ENCODE measurements at places on chromosomes 7 and 10.

DNA sequence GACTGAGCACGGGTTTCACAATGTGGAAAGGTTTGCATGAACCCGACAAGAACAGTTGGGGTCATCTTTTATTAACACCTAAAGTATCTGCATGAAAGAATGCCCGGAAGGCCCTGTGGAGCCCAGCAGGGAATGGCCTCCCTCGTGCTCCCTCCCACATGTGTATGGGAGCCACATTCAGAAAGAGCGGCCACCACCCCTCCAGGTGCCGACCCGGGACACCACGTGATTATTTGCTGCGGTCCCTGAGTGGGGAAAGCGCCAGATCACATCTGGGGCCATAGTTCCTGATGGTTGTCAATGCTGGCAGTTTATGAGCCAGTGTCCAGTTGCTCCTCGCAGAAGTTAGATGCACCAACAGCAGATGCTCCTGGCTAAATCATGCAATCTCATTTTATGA lies 571.4 kb downstream of the TCERG1L start:
- no peak for DNase-seq

GRCh38 chr7:78620920-78621319 lies 822.3 kb downstream of the PHTF2 start:
- peak; percentile 69 for DNase-seq

DNA sequence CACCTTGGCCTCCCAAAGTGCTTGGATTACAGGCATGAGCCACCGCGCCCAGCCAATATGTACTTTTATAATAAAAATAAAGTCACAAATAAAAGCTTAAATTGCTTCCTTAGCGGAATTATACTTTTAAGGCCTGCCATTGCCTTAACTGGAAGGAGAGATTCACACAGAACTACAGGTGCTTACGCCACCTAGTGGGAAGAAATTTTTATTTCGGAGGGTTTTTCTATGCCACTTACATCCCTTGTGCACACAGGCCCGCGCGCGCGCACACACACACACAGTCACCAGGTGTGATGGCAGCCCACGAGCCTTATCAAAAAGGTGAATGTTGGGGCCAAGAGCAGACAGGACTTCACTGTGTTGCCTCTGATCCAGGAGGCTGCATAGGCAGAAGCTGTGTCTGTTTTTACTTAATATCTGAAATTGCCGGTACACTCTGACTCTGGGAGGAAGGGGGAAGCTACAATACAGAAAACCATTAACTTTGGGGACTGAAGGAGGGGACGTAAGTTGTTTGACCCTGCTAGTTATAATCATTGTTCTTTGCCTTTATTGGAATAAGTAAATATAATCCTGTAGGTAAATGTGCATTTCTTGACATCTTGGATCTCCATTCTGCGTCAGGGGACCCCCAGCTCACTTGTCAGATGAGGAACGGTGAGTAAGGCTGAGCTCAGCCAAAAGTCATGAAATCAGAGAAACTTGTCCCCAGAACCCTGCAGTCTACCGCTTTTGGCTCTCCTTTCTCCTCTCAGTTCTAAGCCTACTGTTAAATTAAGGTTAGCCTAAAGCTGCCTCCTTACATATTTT lies 87.1 kb downstream of the SLC16A9 start:
- DNase-seq, result peak; percentile 2

DNA sequence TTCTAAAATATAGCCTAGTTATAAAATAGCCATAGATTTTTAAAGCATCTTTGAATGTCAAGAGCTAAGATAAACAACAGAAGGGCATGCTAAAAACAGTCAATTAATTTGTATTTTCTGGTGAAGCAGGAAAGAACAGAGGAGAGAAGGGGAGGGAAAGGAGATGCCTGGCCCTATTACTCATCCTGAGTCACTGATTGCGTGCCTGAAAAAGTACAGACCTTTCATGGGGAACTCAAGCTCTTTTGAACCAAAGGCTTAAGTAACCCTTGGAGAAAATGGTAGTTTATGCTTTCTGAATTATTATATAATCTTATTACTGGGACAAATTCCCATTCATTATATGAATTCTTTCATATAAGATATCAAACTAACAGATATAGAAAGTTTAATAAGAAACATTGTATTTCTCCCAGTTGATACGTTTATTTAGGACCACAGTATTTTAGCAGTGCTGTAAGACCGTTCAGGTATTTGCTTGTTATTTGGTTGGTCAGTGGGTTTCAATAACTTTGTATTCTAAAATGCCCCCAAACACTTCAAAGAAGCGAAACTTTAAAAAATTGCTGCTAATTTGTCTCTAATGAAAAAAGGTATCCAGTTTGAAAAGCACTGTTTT lies 151.3 kb downstream of the HGF start:
- DNase-seq, result no peak

DNA sequence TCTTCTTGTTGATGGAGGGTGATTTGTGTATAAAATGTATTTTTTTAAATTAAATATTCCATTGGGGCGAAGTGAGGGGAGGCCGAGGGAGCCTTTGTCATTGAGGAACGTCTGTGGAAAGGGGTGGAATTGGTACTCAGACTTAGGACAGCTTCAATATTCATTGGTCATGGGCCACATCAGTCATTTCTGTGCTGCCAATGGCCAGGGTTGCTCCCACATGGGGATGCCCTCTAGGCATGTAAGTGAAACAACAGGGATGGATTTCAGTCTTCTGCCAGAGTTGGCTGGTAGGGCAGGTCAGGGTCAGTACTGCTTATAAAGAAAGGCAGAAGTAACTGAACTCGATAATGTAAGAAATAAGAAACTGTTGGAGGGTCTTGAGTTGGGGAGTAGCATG lies 47.2 kb downstream of the NEURL1 start:
- DNase-seq, result no peak

DNA sequence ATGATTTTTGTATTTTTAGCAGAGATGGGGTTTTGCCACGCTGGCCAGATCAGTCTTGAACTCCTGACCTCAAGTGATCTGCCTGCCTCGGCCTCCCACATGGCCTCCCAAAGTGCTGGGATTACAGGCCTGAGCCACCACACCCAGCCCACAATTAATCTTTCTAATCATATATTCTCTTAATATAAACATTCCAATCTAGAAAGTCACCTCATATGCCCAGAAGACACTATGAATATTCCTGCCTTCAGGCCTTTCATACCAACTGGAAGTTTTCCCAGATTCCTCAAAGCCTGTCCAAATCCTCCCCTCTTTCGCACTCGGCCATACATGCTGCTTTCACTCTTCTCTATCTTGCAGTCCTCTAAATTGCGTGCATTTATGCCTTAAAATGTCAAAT lies 32.6 kb downstream of the PDZD8 start:
- no peak for DNase-seq

DNA sequence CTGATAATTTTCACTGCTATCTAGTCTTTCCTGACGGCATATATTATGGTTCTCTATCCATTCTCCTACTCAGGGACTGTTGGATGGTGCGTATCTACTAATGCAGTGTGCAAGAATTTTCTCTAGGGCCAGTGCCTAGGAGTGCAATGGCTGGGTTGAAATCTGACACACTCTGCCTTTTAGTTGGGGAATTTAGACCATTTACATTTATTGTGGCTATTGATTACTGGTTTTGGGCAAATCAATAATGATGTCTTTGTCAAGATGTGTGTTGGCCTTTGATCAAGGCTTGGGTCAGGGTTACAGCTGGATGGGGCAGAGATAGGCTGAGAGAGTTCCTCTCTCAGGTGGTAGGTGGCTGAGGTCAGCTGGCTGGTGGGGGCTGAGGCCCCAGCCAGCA lies 21.8 kb downstream of the NPTX2 start:
- DNase-seq, result no peak

- DNase-seq, result no peak
Observed at GRCh38 chr10:79399223-79399831, 46.1 kb downstream of the ZCCHC24 start.

DNA sequence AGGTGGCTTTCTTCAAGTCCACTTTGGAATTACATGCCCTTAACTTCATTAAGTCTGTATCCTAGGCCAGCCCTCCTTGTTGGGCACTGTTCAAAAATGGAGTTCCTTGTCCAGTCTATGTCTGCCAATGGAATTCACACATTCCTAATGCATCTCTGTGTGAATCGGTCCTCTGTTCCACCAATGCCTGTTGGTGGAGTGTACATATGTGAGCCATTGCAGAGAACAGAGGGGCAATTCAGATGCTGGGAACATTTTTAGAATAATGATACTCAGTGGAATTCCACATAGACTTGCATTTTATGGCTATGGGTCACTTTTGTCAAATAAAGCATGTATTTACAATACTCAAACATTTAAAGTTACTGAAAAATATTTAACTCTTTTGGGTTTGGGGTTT lies 108.3 kb downstream of the COL28A1 start:
- DNase-seq, result no peak

- DNase-seq, result no peak
Observed at GRCh38 chr7:47577321-47577919, 4.5 kb downstream of the TNS3 start.

GRCh38 chr10:51244309-51244708 lies 170.0 kb downstream of the PRKG1 start:
- DNase-seq, result no peak

DNA sequence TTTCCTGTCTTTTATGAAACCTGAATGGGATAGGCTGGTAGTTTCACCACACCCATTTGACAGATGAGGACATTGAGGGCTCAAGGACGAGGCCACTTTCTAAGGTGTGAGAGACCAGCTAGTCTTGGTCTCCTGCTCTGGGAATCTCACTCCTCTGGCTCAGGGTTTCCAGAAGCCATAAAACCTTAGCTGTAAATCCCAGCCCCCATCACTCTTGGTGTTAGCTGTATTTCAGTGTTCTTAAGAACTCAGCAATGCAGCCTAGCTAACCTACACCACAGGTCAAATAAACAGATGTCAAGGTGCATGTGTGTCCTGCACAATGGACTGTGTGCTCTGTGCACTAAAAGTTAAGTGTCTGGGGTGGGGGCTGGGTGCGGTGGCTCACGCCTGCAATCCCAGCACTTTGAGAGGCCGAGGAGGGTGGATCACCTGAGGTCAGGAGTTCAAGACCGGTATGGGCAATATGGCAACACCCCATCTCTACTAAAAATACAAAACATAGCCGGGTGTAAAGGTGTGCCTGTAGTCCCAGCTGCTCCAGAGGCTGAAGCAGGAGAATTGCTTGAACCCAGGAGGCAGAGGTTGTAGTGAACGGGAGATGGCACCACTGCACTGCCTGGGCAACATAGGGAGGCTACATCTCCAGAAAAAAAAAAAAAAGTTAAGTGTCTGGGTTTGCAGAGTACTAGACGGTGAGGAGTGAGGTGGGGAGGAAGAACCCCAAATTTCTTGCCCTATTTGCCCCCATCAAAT lies 567 bp upstream of the EPO start:
- DNase-seq, result no peak

- DNase-seq, result no peak
Observed at GRCh38 chr10:111874576-111874975, 309.0 kb downstream of the GPAM start.

GRCh38 chr10:104028146-104028545 lies 57.5 kb downstream of the COL17A1 start:
- DNase-seq, result no peak

DNA sequence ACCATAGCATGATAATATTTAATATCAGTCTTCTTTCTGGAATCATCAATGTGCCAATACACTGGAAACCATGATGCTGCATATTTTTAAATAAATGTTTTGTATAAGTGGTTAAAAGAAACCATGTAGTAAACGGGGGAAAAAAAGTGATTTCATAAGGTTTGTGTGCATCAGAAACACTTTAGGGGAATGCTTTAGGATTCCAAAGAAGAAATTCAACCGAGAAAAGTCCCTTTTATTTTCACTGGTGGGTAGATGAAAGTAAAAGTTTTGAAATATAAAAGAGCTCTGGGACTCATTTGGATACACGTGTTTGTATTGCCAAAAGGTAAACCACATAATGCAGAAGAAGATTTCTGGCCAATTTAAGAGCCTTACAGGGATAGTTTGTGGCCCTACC lies 11.9 kb upstream of the MACC1 start:
- no peak for DNase-seq

GRCh38 chr7:13307040-13307439 lies 619.6 kb downstream of the ARL4A start:
- no peak for DNase-seq

DNA sequence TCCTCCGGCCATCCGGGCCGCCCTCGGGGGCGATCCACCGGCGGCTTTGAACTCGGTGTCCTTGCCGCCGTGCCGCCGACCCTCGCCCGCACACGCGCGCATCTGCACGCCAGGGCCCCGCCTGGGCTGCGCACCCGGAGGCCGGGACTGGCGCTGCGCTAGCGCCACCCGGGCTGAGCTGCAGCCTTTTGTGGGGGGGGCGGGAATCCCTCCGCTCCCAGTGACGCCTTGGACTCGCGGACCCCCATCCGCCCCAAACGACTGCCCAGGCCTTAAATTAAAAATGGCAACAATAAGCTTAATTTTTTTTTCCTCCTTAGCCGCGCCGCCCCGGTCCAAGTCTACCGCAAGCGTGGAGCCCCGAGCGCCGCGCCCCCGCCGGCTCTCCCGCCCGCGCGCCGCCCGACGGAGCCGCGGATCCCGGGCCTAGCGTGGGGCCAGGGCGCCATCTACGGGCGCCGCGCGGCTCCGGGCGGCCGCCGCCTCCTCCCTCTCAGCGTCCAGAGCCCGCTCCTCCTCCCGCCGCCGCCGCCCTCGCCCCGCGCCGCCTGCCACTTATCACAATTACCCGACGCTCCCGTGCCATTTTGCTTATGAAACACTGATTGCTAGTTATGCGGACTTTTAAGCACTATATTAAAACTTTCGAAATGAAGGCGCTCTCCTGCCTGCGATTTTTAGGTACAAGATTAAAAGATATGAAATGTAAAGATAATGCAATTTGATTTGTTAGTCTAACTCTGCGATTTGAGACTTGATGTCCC lies 7.5 kb upstream of the EBF3 start:
- DNase-seq, result no peak

DNA sequence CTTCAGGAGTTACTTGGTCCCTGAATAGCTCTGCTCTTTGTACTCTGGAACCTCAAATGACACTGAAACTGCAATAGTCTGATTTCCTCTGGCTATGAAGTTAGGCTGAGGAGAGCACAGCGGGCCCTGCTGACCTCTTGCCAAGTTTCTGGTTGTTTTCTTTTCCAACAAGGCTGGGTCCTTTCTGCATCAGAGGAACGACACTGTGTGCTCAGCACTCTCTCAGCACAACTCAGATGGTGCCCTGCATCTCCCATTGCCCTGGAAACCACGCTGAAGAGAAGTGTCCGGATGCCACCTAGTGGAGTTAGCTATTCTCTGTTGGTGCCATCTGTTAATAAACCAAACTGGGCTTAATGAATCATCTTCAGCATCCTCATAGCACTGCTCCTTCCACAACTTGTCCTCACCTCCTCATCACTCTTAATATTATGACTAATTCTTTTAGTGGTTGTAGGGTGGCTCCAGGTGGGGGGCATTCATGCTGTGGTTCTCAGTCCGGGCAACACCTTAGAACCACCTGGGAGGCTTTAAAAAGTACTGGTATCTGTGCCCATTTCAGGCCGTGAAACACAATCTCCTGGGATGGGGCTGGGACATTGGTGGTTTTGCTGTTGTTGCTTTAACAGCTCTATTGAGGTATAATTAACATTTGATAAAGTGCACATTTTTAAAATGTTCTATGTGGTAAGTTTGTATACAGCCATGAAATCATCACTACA lies 8.2 kb upstream of the EFCAB10 start:
- DNase-seq, result peak; percentile 13
